Progenitor cell of endocrine pancreas (in vitro differentiated cells): ENCODE measurements at places on chromosomes 4 and X.

DNA sequence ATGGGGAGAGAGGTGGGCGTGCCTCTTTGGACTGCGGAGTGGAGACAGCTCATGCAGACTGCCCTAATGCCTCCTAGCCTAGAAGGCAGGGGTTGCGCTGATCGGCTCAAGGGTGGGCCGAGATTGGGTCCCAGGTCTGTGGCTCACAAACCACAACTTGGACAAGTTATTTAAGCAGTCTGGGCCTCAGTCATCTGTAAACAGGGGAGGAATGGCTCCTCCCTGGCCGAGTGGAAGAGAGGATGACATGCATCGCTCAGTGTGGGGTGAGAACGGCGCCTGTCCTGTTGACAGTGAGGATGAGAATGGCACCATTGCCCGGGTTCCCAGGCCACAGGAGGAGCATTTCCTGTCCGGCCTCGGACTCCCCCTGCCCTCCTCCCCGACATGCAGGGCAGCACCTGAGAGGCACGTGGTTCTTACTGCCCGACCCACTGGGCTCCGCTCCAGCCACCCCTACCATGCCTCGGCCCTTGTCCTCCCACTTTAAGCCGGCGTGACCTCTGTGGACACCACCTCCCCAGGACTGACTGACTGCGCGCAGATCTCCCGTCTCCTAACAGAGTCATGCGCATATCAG is 40.3 kb upstream of the GRPEL1 start:
- no peak for DNase-seq

DNA sequence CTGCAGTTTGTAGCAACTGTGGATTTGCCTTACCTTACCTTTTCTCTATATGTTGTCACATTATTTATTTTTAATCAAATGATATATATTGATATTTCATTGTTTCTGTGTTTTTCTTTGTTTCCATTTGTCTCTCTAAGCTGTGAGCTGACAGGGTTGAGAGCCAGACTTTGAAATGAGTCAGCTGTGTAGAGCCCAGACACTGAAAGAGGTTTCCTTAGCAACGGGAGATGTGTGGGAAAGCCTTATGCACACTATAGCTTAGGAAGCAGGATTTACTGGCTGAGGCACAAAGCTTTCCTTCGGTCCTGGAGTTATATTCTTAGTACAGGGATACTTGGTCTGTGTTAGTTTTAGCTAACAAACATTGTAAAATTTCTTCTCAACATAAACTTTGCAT is 192.2 kb downstream of the FGF13 start:
- DNase-seq: no peak

GRCh38 chr4:162131256-162131655 is 32.5 kb downstream of the FSTL5 start:
- no peak for DNase-seq

GRCh38 chrX:34839451-34839850 is 103.1 kb upstream of the FAM47B start:
- no peak for DNase-seq

- DNase-seq: no peak
Observed at GRCh38 chr4:43331226-43332051, 438.9 kb downstream of the GRXCR1 start.

DNA sequence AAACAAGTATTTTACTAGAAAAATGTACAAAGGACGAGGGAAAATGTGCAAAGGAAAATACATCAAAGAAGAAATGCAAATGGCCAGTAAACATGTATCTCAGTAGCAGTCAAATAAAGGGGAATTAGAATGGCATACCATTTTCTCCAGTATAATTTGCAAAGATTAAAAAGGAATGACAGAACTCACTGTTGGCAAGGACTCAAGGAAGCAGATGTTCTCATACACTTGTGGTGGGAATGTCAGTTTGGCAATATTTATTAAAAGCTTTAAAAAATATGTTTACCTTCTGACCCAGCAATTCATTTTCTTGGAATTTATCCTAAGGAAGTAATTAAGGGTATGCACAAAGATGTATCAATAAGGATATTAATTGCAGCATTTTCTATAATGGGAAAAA is 7.6 kb downstream of the CLCN5 start:
- no peak for DNase-seq

- no peak for DNase-seq
Observed at GRCh38 chr4:15779306-15779705, 1.2 kb downstream of the CD38 start.

GRCh38 chrX:37409278-37409677 is 60.1 kb downstream of the PRRG1 start:
- no peak for DNase-seq
